GM12864 (cell line): ENCODE measurements at places on chromosomes 16 and 17.
A peak's percentile ranks its signal among the peaks of the same experiment; 100 is the strongest.

DNA sequence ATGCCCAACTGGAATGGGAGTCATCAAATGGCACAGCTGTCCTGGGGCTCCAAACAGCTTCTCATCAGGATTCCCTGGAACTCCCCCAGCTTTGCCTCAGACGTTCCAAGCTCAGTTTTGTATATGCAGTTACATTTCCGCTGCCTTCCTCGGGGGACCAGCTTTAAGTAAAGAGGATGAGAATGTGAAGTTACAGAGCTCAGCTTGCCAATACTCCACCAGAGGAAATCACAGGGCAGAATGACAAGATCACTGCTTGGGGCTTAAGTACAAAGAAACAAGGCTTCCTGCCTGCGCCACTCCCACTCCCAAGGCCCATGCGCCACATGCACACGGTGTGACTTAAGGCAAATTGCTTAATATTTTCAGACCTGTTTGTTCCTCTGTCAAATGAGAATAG is 272.4 kb upstream of the CDH11 start:
- no peak for DNase-seq

GRCh38 chr16:85225257-85225656 is 113.0 kb upstream of the CIBAR2 start:
- no peak for DNase-seq

DNA sequence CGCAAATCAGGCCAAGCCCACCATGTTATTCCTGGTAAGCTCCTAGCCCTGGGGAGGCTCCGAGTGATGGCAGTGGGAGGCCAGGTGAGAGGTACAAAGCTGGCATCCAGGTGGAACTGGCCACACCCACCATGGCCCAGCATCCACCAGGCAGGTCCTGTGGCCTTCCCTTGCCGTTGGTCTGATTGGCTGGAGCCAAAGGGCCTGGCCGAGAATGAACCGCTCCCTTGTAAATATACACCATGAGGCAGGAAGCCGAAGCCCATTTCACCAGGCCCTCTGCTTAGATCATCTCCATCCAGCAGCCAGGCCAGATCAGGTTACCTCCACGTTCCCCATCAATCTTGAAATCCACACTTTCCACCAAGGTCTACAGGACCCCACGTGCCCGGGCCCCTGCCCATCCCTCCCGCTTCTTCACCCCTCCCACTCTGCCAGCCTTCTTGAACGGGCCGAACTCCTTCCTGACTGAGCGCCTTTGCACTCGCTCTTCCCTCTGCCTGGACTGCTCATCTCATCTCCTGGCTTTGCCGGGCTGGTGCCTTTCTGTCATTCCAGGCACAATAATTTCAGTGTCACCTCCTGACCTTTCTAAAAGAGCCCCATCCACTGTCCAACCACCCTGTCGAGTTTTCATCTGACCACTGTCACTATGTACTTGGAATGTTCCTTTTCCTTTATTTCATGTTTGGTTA is 5.8 kb downstream of the SOCS1 start:
- no peak for DNase-seq

GRCh38 chr17:78226759-78227454 is 4.5 kb upstream of the TMEM235 start:
- no peak for DNase-seq

- no peak for DNase-seq
Observed at GRCh38 chr16:983044-984030, 1.8 kb downstream of the SOX8 start.

DNA sequence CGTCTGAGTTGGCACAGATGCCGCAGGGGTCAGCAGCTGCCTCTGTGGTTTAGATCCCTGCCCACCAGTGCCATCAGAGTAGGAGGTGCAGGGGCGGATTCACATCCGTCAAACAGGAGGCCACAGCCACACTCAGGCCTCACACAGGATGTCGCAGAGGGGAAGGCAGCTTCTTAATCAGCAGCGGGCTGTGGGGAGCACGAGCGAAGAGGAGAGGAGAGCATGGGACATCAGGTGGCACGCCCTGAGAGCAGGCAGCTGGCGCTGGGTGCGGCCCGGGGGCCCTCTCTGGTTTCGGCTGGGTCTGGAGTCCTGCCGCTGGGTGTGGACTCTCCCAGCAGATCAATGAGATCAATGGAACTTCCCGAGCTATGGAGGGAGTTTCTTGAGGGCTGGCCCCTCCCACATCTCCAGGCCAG is 9.6 kb downstream of the LLGL2 start:
- no peak for DNase-seq

GRCh38 chr16:85314512-85314971 is 202.3 kb upstream of the CIBAR2 start:
- DNase-seq = no peak

DNA sequence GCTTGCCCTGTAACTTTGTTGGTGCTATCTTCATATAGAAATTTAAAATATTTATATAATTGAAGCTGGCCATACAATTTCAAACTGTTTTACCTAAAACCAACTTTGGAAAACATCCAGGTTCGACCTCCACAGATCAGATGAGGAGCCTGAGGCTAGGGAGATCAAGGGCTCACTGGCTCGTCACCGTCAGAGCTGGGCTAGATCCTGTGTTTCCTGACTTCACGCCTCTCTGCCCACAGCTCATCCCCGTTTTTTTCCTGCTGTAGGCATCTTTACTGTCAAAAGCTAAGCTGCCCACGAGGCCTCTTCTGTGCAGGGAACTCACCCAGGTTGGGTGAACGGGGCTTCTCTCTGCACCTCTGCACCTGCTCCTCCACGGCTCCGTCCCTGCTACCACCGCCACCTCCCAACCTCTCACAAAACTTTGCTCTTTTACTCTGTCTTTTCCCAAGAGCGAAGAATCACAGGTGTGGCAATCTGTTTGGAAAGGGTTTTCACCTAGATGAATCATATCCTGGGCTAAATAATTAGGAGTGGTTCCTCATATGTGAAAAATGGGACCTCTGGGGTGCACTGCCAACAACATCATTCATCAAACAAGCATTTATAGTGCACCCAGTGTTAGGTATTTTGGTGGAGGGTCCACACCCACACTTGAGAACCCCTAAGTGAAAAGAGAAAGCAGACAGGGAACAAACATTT is 24.8 kb upstream of the KDM6B start:
- no peak for DNase-seq

GRCh38 chr17:6603744-6604325 is 36.7 kb downstream of the KIAA0753 start:
- DNase-seq = no peak

DNA sequence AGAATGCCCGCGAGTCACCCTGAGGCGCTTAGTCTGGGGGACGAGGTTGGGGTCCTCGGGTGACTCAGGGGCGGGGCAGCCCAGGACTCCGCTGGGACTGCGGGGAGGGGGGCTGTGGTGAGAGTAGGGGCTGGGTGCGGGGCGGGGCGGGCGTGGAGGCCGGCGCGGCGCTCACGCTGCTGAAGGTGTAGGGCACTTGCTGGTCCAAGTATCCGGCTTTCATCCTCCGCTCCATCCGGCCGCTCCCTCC is 832 bp downstream of the ETV4 start:
- no peak for DNase-seq

GRCh38 chr17:80047176-80047575 is 10.7 kb downstream of the CCDC40 start:
- no peak for DNase-seq

GRCh38 chr16:74322301-74322710 is 25.7 kb downstream of the PSMD7 start:
- no peak for DNase-seq

DNA sequence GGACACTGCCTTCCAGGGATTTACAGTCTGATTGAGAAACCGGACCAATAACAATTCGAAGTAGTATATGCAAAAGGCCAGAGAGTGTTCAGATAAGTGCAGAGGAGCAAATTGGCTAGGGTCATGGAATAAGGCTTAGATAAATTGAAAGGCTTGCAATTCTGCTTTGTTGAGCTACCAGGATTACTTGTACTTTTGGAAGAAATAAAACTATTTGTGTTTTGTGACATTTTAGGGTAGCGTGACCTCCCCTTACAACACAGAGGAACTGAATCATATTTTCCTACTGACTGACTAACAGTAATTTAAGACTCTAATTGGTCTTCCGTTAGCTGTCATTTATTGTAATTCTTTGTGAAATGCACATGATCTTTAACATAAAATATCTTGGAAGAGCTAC is 104.7 kb downstream of the PITPNC1 start:
- DNase-seq = no peak

GRCh38 chr17:20095336-20096080 is 86.3 kb downstream of the SPECC1 start:
- no peak for DNase-seq

GRCh38 chr17:74339537-74340195 is 13.6 kb downstream of the KIF19 start:
- no peak for DNase-seq

GRCh38 chr16:89505204-89506112 is 2.7 kb upstream of the SPG7 start:
- peak; percentile 94 for DNase-seq
